ENCODE measurements at places on chromosomes 3 and 15.

DNA sequence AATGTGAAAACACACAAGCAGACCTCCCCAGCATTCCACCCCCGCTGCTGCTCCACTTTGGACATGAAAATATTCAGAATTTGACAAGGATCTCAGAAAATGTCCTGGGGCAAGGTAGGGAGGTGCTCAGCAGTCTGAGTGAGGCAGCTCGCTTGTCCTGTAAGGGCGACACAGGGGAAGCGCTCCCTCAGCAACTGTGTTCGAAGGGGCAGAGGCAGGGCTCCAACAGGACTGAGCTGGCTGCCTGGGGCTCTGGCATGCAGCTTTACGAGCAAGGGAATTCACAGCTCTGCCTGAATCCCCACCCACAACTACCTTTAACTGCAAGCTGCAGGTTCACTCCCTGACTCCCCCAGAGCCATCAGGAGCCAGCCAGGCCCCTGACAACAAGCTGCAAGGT lies 287.0 kb upstream of the LYSMD4 start:
- DNase-seq = no peak

GRCh38 chr3:197201791-197202452 lies 96.5 kb downstream of the DLG1 start:
- DNase-seq = no peak

DNA sequence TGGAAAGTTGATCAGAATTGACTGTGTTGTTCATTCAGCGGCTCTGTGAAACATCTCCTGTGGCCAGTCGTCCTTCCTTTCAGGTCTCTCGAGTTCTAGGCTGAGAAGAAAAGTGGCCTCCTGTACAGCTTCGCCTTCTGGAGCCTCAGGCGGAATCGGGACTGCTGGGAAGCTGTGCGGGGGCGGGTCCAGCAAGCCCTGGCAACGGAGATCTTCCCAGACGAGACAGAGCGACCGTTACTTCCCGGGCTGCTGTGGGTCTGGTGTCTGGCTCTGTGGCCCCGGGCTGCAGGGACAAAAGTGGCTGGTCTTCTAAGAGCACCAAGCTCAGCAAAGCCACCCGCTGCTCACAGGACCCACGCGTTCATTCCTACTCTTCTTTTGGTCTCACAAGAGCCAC lies 88.6 kb upstream of the CACNA2D3 start:
- no peak for DNase-seq

- peak; percentile 23 for DNase-seq
Observed at GRCh38 chr3:56980798-56981390, 79.6 kb upstream of the SPATA12 start.

- DNase-seq = no peak
Observed at GRCh38 chr3:60729056-60729455, 522.2 kb downstream of the FHIT start.

- DNase-seq = no peak
Observed at GRCh38 chr15:93024293-93024692, 64.7 kb downstream of the RGMA start.
